ENCODE measurements at places on chromosomes 2 and 18. TPM values are rescaled to one million over a fixed set of nuclear protein-coding genes. Genes with fewer than 3 reads are reported as not detected.

Gene LRRTM4
- 17.0 TPM for polyA plus RNA-seq

Gene ANAPC1
- 17.4 TPM for polyA plus RNA-seq

GRCh38 chr2:172701250-172701649 lies 34.4 kb upstream of the RAPGEF4 start:
- no peak for DNase-seq

- no peak for DNase-seq
Measured at GRCh38 chr2:42256505-42256904, 87.4 kb downstream of the EML4 start.

Gene VWA3B
- polyA plus RNA-seq = 5.9 TPM

DNA sequence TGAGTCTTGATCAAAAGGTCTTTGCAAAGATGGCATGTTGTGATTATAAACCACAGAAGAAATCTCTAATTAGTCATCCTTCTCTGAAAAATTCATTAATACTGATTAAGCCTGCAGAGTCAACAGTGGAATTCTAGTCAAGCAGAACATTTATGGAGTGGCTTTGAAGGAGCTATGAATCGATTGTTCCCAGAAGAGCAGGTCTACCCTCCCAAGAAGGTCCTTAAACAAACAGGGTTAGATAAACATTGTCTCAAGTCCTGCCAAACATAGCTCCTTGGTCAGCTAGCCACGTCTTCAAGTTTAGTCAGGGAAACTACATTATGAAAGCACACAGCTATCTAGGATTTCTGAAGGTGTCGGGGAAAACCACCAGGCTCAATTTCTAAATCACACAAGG lies 88.9 kb downstream of the ITGA4 start:
- DNase-seq = no peak

- no peak for DNase-seq
Measured at GRCh38 chr2:226017537-226017936, 618.0 kb downstream of the NYAP2 start.

Gene NT5DC4
- polyA plus RNA-seq = not detected

Data from spinal cord (tissue), 10 donors.